ENCODE measurements at places on chromosomes 12 and 14.

GRCh38 chr14:67940486-67941455, 121.2 kb downstream of the RAD51B start:
- DNase-seq = no peak

- DNase-seq = no peak
Measured at GRCh38 chr12:82904219-82904790, 217.6 kb downstream of the TMTC2 start.

GRCh38 chr12:97595426-97595831, 132.8 kb downstream of the RMST start:
- no peak for DNase-seq

DNA sequence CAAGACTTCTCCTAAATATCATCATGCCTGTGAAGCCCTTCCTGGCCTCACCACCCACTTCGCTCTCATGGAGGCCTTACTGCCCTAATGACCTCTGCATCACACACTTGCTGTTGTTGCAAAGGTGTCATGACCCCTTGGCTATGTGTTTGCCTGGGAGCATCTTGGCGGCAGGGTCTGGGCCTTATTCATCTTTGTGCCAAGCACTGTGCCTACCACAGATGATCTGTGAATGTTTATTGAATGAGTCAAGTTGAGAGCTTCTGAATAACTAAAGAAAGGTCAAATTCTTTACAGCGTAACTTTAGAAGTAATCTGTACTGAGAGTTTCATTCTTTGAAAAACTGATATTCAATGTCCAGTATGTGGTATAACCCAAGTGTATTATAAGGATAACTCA, 113.3 kb downstream of the TTC8 start:
- no peak for DNase-seq

GRCh38 chr12:58095002-58095401, 153.6 kb downstream of the ATP23 start:
- no peak for DNase-seq

- DNase-seq = peak; percentile 98
Measured at GRCh38 chr14:93186466-93186865, 1.3 kb downstream of the LYSET start.

DNA sequence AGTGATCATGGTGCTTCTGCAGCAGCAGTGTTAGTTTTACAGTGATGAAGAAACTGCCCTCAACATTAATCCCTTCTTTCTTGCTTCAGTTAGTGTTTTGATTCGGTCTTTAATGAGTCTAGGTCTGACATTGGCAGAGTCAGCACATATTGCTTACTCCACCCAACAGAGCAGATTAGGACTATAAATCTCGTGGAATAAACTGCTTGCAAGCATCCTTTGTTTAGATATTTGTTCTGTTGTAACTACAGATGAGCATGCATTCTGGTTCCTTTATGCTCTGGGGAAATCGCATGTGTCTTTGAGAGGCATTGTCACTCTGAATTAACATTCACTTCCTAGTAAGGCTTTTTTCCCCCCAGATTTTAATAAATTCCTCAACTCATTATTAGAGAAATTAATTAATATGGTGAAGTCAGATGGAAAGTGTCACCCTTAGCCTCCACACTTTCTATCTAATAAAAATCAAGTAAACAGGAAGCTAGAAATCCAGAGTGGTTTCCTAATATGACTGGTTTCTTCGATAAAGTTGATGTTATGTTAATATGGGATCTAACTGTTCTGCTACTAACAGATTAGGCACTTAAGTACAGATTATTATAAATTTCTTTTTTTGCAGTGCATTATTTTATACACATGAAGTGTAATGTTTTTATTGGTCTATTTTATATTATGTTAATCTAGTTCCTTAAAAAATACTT, 86.2 kb upstream of the SSTR1 start:
- DNase-seq = no peak

DNA sequence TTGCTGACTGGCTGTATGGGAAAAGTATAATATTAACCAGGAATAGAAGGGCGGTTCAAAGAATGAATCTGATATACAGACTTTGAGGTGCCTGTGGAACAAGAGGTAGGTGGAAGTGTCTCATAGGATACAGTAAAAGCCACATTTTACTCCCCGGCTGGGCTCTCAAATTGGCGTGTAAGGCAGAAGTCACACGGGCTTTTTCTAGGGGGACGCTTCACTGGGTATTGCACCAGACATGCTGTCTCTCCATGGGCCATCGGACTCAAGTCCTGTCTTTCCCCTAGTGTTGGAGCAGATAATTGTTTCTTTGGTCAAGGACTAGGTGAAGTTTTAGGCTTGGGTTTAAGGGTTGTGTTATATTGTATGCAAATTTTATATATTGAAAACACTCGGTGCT, 9.1 kb downstream of the TMCC3 start:
- no peak for DNase-seq

- no peak for DNase-seq
Measured at GRCh38 chr14:77140359-77141213, 1.0 kb downstream of the ZDHHC22 start.

DNA sequence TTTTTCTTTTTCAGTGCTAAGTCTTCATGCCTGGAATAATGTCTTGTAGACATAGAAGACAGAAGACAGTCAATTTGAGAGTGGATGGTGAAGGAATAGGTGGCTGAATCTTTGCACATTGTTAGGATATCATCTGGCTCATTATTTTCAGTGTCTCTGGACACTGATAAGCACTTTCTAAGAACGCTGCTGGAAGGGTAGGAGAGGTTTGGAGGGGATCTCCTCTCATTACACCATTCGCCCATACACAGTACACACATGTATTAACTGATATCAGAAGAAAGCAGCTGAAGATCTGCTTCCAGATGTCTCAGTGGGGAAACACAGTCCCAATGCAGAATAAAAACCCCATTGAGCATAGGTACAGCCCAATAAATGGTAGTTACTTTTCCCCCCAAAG, 461.1 kb upstream of the DCN start:
- DNase-seq = no peak

GRCh38 chr12:49872781-49873181, 29.9 kb upstream of the BCDIN3D start:
- DNase-seq = no peak

DNA sequence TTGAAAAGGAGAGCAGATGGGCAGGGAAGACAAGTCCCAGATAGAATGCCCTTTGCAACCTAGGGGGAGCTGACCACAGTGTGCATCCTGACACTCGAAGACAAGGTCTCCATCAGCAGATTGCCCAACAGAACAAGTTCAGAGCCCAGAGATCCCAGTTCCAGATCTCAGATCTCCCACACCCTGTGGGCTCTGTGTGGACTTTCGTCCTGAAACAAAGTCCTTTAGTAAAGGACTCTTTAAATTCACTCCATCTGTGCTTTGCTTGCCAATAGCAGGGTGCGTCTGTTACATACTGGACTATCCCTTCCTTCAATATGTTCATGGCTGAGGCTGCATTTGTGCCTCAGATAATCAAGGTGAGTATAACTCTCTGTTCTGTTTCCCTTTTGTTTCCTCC, 8.7 kb upstream of the C1RL start:
- no peak for DNase-seq

DNA sequence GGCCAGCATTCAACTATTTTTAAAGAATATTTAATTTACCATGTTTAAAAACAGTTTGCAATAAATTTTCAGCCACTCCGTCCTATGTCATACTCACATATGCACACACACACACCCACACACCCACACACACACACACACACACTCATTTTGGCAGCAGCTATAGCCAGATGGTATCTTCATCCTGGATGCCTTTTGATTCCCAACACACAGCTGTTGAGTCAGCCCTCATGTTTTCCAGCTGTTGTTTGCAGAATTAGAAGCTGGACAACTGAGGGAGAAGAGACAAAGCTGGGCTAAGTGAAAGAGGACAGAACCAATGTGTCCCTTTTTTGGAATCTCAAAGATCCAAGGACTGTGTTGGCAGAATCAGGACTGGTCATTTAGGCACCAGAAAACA, 80.0 kb upstream of the EGLN3 start:
- DNase-seq = no peak

DNA sequence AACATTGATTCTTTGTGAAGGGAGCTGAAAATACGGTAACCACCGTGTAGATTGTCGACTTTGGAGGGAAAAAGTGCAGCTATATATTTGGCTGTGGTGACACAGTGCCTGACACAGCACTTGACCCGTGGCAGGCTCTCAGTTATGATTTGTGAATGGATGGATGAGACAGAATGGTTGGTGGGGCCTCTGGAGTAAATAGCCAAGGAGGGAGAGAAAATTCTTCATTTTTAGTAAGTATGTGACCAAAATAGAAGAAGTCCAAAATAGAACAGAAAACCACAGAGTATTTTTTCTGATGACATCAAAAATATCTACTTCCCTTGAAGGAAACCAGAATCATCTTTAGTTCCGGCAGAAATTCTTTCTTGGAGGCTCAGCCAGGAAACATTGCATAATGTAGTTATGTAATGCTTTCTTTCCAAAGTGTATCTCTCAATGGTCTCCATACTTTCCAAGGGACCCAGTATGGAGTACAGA, 82.0 kb upstream of the WSCD2 start:
- DNase-seq = peak; percentile 41

DNA sequence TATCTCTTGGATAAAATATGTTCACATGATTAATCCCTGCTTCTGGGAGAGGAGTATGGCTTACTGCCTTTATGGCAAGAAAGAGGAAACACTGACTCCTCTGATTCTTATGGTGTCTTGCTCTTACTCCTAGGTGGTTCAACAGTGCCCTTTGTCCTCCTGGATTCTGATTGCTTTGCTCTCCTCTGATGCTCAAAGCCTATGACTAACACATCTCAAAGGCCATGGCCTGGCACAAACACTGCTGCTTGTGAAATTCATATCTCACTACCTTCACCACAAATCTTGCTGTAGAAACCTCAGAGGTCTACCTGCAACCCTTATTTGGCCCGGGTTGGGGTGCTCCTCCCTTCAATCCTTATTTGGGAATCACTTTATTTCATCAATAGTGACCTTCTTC, 217.2 kb downstream of the C12orf50 start:
- DNase-seq = no peak

GRCh38 chr14:82915381-82915780, 1381.7 kb upstream of the SEL1L start:
- no peak for DNase-seq

DNA sequence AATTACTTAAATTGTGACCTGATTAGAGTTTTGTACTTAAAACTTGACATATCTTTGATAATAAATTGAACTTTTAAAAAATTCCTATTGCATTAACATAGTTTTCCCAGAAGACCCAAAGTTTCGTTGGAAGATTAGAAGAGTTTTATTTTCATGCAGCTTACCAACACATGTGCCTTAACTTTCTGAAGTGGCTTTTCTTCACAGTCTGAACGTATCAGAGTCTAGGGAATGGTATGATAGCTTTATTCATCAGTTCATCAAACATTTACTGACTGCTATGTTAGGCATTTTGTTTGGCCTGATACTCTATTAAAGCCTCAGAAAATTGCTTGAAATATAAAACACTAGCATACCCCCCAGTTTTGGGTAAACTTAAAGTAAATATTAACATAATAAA, 65.2 kb downstream of the MARK3 start:
- no peak for DNase-seq

GRCh38 chr12:92432724-92433441, 269.9 kb upstream of the PLEKHG7 start:
- DNase-seq = peak; percentile 82

GRCh38 chr14:68556253-68556652, 236.6 kb downstream of the ZFP36L1 start:
- no peak for DNase-seq

- DNase-seq = no peak
Measured at GRCh38 chr12:75709503-75709902, 198.1 kb upstream of the KRR1 start.

Measured in inflammatory macrophage treated with lipopolysaccharide for 1 hour (primary cell).